ENCODE measurements at places on chromosomes 7 and 10.

DNA sequence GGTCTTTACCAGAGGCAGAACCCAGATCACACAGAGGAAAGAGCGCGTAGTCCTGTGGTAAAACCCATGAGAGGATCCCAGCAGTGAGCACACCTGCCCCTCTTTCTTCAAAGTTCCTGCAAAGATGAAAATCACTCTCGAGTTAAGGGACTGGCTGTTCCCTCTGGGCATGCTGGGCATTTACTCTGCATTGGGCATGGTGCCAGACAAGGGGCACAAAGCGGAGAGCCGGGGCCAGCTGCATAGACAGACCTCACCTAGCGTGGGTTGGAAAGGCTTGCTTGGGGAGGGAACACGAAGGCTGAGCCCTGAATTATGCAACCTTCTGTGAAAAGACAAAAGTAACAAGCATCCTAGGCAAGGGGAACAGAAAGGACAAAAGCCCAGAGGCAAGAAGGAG lies 120.0 kb upstream of the TCERG1L start:
- DNase-seq, result no peak

DNA sequence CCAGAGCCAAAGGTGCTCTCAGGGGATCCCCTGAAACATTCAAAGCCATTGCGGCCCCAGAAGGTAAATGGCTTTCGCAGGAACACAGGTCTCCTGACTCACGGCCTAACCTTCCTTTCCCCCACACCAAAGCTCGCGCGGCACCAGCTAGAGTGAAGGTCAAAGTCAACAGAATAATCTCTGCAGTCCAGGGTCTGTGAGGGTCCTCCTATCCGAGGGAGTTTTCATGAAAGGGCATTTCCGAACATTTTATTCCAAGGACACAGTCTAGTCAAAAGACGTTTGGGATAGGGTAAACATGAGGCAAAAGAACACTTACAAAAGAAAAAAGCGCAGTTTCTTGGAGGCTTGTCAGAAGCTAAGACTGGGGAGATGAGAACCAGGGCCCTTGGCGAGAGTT lies 559 bp upstream of the STEAP2 start:
- no peak for DNase-seq

- no peak for DNase-seq
These were observed 347.0 kb upstream of the MTPN start for GRCh38 chr7:136324073-136324704.

- DNase-seq, result no peak
These were observed 2.0 kb upstream of the AKR1B15 start for GRCh38 chr7:134546955-134547354.

DNA sequence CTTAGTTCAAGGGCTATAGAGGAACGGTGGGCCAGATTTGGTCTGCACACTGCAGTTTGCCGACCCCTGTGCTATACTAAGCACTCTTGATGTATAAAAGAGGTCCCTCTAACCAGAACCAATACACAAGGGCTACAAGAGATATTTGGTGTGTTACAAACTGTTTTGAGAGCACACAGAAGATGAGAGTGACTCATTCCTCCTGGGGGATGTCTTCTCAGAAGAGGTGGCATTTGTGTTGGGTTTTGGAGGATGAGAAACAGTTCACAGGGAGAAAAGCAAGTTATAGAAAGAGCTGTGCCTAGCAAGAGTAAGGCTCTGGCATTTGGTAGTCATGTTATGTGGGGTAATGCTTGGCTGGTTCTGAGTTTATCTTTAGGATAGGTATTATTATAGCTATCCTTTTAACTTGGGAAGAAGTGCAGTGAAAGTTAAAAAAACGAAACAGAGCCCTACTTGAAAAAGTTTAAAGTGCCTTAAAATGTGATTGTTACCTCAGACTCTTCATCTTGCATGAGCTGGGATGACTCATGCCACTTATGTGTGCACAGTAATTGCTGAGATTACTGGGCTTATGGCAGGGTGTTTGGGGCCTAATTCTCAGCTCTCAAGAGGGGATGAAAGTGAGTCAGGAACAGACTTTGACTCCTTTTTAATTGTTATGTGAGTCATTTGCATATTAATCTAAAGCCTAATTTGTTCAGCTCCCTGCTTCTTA lies 160.4 kb downstream of the KIF20B start:
- no peak for DNase-seq

DNA sequence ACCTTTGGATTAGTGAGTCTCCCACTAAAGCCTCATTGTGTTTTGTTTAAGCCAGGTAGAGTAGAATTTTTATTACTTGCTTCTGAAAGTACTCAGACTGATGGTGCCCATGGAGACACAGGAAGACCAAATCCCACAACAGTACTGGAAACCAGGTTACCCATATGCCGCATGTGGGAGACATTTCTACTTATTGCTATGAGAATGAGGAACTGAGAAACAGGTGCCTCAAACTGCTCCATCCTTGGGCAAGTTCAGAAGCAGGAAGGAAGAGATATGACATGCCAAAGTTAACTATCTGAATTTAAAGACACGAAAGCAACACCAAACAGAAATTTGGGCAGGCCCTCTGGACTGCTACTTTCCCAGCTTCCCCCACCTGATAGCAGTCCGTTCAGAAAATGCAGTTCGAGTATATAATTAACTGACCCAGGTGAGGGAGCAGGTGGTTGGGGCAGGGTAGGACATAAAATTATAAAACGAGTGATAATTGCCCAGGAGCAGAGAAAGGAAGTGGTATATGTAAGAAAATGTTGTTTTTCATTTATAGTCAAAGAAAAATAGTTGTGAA lies 382.3 kb upstream of the MTPN start:
- no peak for DNase-seq

GRCh38 chr10:92756201-92757065 lies 66.7 kb downstream of the HHEX start:
- no peak for DNase-seq

DNA sequence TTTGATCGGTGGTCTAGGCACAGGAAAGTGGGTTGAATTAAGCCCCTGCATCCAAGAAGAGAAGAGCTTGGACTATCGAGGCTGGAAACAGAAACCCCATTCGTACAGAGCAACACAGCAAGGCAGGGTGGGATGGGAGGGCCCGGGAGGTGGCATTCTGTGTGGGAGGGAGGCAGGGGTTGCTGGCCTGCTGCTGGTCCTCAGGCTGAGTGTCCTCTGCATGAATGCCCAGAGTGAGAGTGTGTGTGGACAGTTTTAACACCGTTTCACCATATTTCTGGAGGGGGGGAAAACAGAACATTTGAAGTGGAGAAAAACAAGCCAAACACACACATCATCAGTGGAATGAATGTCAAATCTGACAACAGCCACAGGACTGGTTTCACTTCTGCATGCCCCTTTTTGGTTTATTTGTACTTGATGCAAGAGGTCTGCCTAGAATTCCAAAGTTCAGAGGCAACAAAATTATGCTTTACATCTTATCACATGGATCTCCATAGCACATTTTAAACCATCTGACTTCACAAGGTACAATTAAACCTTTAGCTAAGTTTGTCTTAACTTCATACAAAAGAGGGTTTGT lies 11.1 kb upstream of the ENO4 start:
- DNase-seq, result no peak

- DNase-seq, result no peak
These were observed 12.8 kb upstream of the GPR15LG start for GRCh38 chr10:84160663-84161362.

GRCh38 chr7:149245744-149246143 lies 6.3 kb downstream of the ZNF212 start:
- no peak for DNase-seq

DNA sequence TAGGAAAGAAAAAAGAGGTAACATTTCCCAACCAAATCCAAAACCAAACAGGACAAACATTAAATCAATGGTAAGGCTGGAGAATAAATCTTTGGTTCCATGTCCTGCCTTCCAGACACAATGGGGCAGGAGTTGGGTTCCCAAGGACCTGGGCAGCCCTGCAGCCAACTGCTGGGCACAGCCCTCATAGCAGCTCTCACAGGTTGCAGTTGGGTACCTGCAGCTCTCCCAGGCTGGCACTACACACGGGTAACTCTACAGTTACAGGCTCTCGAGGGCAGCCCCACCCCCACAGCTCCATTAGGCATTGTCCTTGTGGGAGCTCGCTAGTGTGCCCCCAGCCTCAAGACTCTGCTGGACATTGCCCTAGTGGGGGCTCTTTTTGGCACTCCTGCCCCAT lies 7.5 kb downstream of the GRB10 start:
- no peak for DNase-seq

DNA sequence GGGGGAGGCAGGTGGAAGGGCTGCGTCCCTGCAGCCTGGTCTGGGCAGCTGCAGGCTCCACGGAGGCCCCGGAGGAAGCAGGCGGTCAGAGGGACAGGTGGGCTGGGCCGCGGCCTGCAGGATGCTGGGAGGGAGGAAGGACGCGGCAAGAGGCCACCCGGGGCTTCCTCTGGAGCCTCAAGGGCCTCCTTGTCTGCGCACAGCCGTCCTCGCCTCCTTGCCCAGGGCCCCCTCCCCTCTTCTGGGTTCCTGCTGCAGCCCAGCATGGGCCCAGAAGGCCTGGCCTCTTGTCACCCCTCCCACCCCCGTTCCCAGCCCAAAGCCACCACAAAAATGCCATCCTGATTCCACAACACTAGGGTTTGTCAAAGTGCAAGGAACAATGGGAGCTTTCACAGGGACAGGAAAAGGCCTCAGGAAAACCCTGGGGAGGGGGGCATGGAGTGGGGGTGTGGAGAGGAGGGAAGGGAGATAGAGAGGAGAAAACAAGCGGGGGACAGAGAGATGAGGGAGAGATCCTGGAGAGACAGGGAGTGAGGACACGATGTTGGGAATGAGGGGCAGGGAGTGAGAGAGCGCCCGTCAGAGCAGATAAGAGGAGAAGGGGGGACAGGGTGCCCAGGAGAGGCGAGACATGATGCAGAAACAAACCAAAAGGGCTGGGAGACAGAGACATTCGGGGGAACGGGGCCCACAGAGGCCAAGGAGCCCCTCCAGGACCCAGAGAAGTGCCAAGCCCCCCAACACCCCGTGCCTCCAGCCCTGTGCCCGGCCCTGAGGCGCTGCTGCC lies 41.8 kb downstream of the ZCCHC24 start:
- DNase-seq, result no peak

DNA sequence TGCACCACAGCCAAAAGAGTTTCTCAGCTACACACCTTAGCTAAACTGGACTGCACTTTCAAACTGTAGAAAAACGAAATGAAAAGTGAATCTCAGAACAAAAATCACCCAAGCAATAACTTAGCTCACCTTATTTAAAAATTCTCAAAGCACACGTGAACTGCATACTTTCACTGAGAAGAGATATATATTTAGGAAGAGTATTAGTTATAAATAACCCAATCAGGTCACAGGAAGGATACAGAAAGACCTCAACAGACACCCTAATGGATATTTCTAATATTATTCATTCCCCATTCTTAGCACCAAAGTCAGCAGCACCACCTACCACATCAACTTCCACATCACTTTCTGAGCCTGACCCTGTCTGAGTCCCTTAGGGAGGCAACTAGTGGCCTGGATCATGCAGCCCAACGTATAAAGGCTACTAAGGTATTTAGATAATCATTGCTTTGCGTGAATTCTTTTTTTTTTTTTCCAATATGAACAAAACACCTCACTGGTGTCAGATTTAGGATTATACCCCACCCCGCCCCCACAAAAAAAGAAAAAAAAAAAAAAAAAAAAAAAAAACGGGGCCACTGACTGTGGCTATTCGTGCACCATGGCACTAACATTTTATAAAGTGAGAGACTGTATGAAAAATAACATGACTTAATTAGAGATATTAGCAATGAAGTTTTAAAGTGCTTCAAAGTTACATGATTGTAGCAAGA lies 2.6 kb downstream of the ABI1 start:
- no peak for DNase-seq

- DNase-seq, result no peak
These were observed 47.9 kb upstream of the FAM20C start for GRCh38 chr7:144454-144826.

GRCh38 chr7:93006480-93007095 lies 111.2 kb downstream of the SAMD9 start:
- no peak for DNase-seq

- no peak for DNase-seq
These were observed 99.7 kb upstream of the TARP start for GRCh38 chr7:38373155-38373554.

DNA sequence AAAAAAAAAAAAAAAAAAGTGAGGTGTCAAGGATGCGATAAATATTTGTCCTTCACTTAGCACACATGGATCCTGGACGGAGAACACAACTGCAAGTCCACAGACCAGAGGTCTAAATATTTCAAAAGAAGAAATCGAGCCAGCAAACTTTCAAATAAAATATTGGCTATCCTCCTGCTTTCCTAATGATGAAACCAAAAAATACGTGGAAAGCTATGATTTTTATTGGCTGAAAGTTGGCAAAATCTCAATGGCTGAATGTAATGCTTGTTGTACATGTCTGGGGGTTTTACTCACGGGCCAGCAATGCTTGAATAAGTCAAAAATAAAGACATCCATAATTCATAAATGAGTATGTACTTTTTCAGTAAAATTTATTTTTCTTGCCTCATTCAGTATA lies 19.0 kb upstream of the MGMT start:
- DNase-seq, result no peak

GRCh38 chr7:155276042-155276799 lies 21.5 kb upstream of the INSIG1 start:
- DNase-seq, result no peak

DNA sequence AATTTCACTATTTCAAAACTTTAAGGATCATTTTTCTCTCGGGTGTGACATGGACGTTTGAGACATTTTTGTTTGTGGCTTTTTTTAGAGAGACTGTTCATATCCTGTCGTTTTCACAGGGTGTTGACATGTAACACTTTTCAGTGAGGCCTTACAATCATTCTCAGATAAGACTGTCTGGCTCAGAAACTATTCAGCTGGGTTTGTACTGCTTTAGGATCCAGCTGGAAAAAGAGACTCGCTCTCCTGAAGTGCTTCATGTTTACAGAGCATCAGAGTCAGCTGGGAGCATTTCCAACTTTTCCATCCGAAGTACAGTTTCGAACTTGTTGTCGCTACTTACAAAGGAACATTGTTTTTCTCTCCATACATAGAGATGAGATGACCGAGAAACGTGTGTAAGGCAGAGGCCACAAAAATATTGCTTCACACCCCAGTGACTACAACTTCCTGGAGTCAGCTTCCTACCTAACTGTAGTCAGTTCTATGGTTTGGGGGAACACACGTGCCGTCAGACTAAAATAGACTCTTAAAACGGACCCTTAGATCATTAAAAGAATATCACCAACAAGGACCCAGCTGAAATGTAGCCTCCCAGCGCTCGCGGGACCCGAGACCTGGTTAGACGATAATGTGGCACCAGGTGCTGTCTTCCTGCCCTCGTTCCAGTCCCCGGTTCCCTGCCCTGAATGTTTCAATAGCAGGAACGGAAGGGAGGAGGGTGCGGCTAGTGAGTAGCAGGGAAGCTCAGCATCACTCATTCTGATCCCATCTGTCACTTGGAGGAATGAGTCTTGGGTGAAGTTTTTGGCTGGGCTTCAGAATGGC lies 78.0 kb downstream of the MKI67 start:
- no peak for DNase-seq
